ENCODE measurements at places on chromosomes 16 and 17.

DNA sequence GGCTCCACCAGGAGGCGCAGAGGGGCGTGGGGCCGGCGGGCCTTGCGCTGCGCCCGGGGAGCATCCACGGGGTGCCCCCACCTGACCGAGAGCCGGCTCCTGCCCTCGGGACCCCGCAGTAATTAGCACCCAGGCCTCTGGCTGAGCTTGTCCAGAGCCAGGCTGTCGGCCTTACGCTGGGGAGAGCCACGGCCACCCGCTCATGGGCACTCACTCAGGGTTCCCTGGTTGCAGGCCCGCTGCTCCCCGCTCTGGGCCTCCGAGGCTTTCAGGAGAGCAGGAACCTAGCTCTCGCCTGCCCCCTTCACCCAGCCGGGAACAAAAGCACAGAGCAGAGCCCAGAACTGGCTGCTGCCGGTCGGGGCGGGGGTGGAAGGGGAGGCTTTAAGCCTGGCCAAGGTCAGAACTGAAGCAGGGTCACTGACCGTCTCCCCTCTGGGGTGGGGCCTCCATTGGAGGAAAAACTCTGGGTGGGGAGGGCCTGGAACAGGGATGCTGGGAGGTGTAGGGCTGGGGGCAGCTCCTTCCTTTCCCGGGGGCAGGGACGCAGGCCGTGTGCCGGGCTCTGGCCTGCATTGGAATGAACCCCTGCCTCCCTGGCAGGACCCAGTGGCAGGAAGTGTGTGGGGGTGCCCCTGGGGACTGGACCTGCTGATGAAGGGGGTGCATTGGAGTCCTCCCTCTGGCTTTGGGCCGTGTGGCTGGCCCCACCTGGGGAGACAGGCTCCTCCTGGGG is 12.3 kb downstream of the GLIS2 start:
- DNase-seq = peak; percentile 68

- DNase-seq = no peak
Measured at GRCh38 chr17:7403727-7403976, 245 bp downstream of the TMEM256 start.

DNA sequence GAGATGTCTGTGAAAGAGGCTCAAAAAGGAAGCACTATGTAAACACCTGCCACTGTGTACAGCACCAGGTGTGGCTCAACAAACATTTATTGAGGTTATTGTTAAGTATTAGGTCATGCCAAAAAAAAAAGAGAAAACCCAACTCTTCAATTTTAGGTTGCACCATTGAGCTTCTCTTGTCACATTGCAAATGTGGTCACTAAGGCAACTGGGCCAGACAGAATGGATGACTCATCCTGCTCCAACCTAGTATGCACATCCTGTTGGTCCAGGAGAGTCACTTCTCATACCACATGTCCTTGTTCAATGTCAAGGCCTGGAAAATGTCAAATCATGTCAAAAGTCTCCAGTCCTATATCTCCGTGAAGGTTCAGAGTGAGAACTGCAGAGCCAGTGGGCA is 25.0 kb downstream of the HOXB1 start:
- no peak for DNase-seq

GRCh38 chr16:31871510-31871909 is 2.1 kb upstream of the ZNF267 start:
- no peak for DNase-seq

DNA sequence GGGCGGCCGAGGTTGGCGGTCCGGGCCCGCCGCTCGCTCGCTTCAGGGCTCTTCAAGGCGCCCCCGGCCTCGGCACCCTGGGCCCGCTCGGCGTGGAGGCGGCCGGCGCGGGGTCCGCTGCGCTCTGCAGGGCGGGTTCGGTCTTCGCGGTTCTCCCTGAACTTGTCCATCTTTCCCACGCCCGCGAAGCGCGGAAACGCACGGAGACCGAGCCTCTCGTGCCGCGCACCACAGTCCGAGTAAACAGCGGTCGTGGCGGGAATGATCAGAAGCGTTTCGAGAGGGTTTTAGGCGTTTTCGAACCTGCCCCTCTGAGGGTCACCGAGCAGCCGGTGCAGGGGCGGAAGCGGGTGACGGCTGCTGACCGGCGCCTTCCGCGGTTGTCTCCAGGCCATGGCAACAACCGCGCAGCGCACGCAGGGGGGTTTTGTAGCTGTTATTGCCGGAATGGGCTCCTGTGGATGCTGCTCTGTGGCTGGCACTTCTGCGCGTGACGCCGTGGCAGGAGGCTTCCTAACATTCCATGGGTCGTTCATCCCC is 414 bp downstream of the NARF start:
- DNase-seq = no peak

DNA sequence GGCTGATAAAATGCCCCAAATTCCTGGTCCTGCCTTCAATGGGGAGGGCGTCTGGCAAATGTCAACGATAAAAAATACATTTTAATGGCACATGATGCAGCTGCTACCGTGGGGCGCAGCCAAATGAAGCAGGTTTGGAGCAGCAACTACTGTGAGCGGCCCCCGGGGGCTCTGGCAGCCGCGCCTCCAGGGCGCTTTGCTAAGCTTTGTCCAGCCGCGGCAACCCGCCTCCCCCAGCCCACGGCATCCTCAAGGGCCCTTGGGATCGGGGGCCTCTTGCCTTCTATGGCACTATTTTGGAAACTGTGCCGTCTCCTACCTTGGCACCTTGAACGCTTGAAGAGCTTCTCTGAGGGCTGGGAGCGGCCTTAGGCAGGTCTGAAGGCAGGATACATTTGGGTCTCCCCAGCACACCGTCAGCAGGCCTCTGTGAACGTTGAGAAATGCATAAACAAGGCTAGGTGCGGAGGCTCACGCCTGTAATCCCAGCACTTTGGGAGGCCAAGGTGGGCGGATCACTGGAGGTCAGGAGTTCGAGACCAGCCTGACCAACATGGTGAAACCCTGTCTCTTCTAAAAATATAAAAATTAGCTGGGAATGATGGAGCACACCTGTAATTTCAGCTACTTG is 25.1 kb downstream of the TBX4 start:
- no peak for DNase-seq

DNA sequence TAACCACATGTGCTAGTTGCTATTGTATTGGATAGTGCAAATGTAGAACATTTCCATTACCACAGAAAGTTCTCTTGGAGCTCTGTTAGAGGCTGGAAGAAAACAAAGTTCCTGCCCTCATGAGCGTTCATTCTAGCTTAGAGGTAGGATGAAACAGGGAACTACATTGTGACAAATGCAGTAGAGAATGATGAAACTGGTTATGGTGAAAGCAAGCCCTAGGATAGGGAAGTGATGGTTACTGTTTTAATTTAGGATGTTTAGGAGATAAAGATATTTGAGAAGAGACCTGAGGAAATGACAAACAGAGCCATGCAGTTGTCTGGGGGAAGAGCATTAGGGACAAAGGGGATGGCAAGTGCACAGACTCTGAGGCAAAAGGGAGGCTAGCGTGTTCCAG is 50.7 kb downstream of the AATF start:
- DNase-seq = no peak

DNA sequence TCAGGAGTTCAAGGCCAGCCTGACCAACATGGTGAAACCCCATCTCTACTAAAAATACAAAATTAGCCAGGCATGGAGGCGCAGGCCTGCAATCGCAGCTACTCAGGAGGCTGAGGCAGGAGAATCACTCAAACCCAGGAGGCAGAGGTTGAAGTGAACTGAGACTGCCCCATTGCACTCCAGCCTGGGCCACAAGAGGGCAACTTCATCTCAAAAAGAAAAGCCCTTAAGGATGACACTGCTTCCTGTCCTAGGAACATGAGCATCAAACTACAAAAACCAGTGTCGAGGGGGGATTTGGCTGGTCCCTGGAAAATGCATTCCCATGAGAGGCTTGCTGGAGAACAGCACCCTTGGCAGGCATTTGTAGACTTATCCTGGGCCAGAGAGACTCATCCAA is 449.5 kb upstream of the PSMD7 start:
- no peak for DNase-seq

DNA sequence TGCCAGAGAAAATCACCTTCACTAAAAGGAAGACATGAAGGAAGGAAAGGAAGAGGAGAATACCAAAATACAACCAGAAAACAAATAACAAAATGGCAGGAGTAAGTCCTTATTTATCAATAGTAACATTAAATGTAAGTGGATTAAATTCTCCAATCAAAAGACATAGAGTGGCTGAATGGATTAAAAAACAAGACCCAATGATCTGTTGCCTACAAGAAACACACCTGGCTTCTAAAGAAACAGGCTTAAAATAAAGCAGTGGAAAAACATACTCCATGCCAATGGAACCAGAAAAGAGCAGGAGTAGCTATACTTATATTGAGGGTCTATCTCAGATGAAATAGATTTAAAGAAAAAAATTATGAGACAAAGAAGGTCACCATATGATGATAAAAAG is 86.4 kb upstream of the METRNL start:
- no peak for DNase-seq

DNA sequence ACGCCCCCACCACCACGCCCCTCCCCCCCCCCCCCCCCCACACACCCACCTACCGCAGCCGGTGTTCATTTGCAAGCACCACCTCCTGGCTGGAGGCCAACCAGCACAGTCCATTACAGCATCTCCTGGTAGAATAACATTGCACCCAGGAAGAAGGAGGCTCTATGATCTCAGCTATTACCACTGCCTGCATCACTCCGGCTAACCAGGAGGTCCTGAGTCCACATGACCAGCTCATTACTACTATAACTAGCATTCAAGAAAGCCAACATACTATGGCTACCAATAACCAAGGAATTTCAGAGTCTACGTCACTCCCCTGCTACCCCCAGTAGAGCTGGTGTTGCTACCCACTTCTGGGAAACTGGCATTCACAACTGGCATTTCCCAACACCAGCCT is 81.1 kb upstream of the ALOX12 start:
- no peak for DNase-seq

DNA sequence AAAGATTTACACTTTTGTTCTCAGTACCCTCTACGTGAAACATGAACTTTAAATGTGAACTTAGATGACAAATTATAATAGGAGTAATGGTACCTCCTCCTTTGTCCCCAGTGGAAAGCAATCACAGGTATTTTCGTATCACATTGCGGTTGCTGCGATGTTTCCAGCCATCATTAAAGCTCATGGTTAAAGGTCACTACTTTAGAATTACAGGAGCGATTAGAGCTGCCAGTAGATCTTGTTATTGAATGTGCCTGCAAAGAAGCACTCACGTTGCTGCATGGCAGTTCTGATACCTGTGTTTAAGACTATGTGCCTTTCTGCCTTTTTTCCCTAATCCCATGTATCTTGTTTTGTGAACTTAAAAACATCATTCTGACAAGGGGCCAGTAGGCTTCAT is 301.0 kb downstream of the CPPED1 start:
- DNase-seq = no peak

- peak; percentile 76 for DNase-seq
Measured at GRCh38 chr16:85611444-85612190, 1.5 kb upstream of the GSE1 start.

- no peak for DNase-seq
Measured at GRCh38 chr17:2024572-2025219, 438 bp downstream of the RTN4RL1 start.

- no peak for DNase-seq
Measured at GRCh38 chr16:2015947-2016208, 3.7 kb upstream of the NPW start.

GRCh38 chr17:21213638-21214014 is 335 bp downstream of the TMEM11 start:
- DNase-seq = no peak

DNA sequence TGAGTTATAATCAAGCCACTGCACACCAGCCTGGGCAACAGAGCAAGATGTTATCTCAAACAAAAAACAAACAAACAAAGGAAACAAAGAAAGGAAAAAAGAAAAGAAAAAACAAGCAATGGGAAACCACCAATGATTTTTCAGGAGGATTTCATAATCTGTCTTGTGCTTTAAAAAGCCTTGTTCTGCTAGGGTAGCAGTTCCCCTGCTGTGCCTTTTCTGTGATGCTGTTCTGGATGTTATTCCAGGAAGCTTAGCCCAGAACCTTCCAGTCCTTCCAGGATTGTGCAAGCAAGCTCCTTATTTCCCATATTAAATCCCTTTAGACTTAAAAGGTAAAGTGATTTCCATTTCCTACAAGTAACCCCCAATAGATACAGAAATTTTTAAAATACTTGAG is 171.1 kb downstream of the ABCC12 start:
- no peak for DNase-seq

- peak; percentile 39 for DNase-seq
Measured at GRCh38 chr17:36641877-36642845, 40.8 kb downstream of the MRM1 start.

DNA sequence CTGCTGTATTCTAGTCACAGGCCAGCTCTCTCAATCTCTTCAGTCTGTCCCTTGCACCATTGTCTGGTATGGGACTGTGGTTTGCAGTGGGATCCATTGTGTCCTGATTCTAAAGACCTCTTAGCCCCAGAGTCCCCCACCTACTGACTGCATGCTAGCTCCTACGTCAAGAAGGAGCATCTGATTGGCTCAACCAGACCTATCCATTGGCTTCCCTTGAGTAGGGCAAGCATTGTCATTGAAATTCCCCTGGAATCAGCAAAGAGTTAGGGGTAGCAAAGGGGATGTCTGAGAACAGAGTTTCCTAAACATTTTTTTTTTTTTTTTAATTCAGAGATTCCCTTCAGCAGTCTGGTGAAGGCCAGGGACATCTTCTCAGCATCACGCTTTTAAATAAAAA is 175.3 kb upstream of the MPHOSPH6 start:
- no peak for DNase-seq

DNA sequence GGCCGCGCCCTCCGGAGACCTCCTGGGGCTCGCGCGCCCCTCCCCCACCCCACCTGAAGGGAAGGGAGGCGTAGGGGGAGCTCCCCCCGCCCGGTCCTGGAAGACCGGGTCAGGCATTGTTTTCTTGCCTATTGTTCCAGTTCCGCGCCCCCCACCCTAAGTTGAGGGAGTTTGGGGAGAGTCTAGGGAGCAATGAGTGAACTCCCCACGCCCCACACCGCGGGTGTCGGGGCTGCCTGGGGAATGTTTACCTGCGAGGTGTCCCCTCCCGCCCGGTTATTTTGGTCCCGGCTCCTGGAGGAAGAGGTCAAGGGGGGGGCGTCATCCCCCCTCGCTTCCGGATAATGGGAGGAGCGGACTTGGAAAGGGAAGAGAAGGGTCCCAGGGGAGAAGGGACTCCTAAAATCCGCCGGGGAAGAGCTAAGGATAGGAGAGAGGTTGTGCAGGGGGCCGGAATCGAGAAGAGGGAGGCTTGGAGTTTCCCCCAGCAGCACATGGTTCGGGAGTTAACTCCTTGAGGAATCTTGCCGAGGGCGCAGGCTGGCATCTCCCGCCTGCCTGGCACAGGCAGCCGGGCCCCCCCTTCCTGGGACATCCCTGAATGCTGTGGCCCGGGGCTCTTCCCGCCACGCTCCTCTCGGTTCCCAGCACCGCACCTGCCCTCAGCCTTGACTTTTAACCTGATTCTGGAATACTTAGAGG is 881 bp downstream of the MLLT6 start:
- no peak for DNase-seq

GRCh38 chr17:29948448-29949215 is 7.2 kb downstream of the EFCAB5 start:
- no peak for DNase-seq

Data from activated naive CD8-positive, alpha-beta T cell treated with anti-CD3 and anti-CD28 coated beads, Interleukin-2, amount 10 ng/mL, durations not matched to agents 7 days and 5 days (primary cell).